Mesenteric fat pad (tissue), 1 donor: ENCODE measurements at places on chromosomes 2 and 18. TPM values are rescaled to one million over a fixed set of nuclear protein-coding genes. Genes with fewer than 3 reads are reported as not detected.

The RPIA gene
- 20.3 TPM for total RNA-seq

GRCh38 chr2:227472265-227473121, 537 bp downstream of the AGFG1 start:
- no peak for DNase-seq

The TMEM178A gene
- total RNA-seq, result 1.5 TPM

The CAPG gene
- 124 TPM for total RNA-seq

The ATG4B gene
- total RNA-seq, result 50.4 TPM

DNA sequence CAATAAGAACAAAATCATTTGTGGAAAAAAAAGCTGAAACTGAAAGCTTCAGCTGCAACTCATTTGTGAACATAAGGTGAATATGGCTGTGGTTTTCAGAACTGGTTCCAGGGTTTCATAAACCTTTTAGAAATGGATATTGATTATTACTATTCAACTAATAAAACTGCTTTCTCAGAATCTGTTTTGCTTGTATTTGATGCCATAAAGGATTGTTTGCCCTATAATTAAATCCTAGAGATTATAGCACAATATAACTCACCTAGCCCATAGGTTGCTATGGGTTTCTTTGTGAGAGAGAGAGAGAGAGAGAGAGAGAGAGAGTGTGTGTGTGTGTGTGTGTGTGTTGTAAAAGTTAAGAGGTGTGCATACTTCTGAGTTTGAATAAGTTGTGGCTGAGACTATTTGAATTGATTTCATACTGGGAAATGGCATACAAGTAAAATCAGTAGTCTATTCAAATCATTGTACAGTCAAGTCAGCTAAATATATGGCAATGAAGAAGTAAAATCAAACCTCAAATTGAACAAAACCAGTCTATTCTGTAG, 339.2 kb downstream of the ARHGAP15 start:
- no peak for DNase-seq

GRCh38 chr2:99470957-99471356, 18.9 kb downstream of the REV1 start:
- DNase-seq, result no peak

The CRYBA2 gene
- total RNA-seq, result not detected

DNA sequence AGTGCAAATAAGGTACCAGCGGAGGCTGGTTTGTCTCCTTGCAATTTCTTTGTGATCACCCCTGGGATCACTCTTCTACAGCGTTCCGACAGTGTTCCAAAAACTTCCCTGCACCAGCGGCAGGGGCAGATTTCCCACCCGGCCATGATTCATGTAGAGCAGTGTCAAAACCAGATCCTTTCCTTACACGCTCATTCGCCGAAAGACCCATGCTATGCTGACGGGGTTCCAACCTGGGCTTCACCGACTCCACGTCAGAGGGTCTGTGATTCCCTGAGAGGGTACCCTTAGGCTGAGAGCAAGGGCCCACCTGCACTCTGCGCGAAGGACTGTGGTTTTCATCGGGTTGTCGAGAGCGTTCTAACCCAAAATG, 423 bp upstream of the TTC27 start:
- DNase-seq, result no peak
